ENCODE measurements at places on chromosomes 4 and X. TPM values are rescaled to one million over a fixed set of nuclear protein-coding genes. Genes with fewer than 3 reads are reported as not detected.

DSPP gene
- not detected for total RNA-seq

ZNF630 gene
- total RNA-seq = 3.5 TPM

TMEM35A gene
- not detected for total RNA-seq

AR gene
- 3.6 TPM for total RNA-seq

AIMP1 gene
- 56.5 TPM for total RNA-seq

IL13RA2 gene
- 65.4 TPM for total RNA-seq

SPANXA1 gene
- total RNA-seq = 2.1 TPM

FSTL5 gene
- total RNA-seq = 30.1 TPM

RHOXF1 gene
- total RNA-seq = not detected

PCDH18 gene
- 2.5 TPM for total RNA-seq

IL1RAPL1 gene
- 15.5 TPM for total RNA-seq

FGB gene
- not detected for total RNA-seq

MAGEC1 gene
- not detected for total RNA-seq

GABRG1 gene
- not detected for total RNA-seq

DYNLT3 gene
- total RNA-seq = 71.1 TPM

CCKAR gene
- not detected for total RNA-seq

VSIG1 gene
- total RNA-seq = not detected

IBSP gene
- total RNA-seq = not detected

SLC49A3 gene
- total RNA-seq = 0.81 TPM

CSAG2 gene
- total RNA-seq = not detected

JCHAIN gene
- total RNA-seq = not detected

GPC3 gene
- total RNA-seq = not detected

TRIM2 gene
- total RNA-seq = 46.6 TPM

TMEM271 gene
- not detected for total RNA-seq

SULT1B1 gene
- total RNA-seq = 0.10 TPM

FRG2 gene
- not detected for total RNA-seq

LRP2BP gene
- total RNA-seq = 0.34 TPM

CLTRN gene
- total RNA-seq = not detected

ADAM29 gene
- not detected for total RNA-seq

PAGE4 gene
- not detected for total RNA-seq

SLC25A53 gene
- 0.84 TPM for total RNA-seq

SCD5 gene
- 16.6 TPM for total RNA-seq

HTN1 gene
- total RNA-seq = not detected

CXCL1 gene
- total RNA-seq = not detected

ADH7 gene
- not detected for total RNA-seq

GDPD2 gene
- total RNA-seq = 0.12 TPM

ADAMTS3 gene
- total RNA-seq = 0.19 TPM

NPY2R gene
- total RNA-seq = not detected

FGF5 gene
- 1.5 TPM for total RNA-seq

HSFX4 gene
- not detected for total RNA-seq

ARAF gene
- 34.0 TPM for total RNA-seq

TSPYL2 gene
- 8.5 TPM for total RNA-seq

PCDH19 gene
- not detected for total RNA-seq

CDS1 gene
- total RNA-seq = 3.0 TPM
